Fibroblast of the conjunctiva (primary cell): ENCODE measurements at places on chromosomes 7 and 10.

DNA sequence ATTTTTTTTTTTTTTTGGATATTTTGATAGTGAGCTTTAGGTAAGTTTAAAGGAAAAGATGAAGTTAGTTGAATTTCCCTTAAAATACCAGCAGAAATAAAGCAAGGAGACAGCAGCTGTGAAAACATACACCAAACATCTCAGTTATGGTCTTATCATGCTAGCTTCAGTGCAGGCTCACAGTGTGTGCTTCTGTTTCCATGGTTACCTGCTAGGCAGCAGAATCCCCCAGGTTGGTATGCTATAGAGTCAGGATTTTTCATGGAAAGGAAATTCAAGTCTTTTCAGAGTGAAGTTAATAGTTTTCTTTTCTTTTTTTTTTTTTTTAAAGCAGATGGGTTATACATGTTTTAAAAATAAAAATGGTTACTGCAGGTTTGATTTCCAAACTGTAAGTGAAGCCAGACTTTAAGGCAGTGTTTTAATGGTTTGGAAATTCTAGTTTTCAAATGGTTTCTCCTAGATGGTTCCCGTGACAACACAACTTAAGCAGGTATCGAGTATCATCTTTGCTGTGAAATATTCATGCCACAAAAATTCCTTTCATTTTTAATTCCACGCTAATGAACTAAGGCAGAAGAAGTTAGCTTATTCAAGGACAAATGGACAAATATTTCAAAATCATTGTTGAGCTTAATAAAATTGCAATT is 230.9 kb downstream of the BICC1 start:
- no peak for DNase-seq

DNA sequence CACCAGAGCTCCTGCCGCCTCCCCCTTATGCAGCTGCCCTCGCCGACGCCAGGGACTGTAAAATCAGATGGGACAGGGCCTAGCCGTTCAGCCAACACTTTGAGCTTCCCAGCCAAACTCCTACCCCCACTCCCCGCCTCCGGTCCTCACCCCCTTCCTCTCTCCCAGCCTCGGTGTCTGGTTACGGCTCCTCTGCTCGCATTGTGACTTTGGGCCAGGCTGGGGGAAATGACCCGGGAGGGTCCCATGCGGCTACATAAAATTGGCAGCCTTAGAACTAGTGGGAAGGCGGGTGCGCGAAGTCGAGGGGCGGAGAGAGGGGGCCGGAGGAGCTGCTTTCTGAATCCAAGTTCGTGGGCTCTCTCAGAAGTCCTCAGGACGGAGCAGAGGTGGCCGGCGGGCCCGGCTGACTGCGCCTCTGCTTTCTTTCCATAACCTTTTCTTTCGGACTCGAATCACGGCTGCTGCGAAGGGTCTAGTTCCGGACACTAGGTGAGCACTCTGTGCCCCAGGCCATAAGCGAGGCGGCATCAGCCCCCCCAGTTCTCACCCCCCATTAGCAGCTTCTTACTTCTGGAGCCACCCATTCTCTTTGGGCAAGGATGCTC is at the start of gene KAZALD1:
KAZALD1 (plus strand) TSS at position 366 of the 608 bp plus-strand sequence. CDS start 604 bp downstream, outside the sequence.
- peak; percentile 72 for DNase-seq

DNA sequence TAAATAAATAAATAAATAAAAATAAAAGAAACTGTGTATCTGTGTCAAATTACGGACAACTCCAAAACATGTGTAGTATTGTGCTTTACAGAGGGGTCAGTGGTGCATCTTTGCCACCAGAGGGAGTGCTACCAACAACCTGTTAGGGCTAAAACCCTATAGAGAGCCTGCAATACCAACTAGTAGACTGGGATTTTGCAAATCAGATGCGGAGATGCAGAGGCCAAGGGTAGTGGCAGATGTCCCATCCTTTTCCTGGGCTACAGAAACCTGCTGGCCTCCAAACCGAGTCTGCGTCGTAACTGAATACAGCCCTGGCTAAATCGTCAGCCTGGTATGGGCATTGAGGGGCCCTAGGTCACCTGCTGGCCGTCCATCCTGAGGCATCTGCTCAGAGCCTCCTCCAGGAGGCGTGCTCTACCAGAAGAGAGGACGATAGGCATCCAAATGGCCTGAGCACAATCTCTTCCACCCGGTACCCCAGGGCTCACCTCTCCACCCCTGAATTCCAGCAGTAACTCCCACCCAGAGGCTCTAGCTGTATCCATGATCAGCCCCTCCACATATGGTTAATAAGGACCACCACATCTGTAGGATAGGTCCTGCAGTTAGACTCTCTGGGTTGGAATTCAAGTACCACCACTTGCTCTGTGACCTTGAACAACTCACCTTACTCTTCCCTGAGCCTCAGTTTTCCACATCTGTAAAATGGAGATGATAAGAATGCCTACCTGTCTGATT is 6.2 kb upstream of the RRP12 start:
- DNase-seq: peak; percentile 61

GRCh38 chr10:1431229-1431628 is 306.1 kb downstream of the ADARB2 start:
- no peak for DNase-seq

DNA sequence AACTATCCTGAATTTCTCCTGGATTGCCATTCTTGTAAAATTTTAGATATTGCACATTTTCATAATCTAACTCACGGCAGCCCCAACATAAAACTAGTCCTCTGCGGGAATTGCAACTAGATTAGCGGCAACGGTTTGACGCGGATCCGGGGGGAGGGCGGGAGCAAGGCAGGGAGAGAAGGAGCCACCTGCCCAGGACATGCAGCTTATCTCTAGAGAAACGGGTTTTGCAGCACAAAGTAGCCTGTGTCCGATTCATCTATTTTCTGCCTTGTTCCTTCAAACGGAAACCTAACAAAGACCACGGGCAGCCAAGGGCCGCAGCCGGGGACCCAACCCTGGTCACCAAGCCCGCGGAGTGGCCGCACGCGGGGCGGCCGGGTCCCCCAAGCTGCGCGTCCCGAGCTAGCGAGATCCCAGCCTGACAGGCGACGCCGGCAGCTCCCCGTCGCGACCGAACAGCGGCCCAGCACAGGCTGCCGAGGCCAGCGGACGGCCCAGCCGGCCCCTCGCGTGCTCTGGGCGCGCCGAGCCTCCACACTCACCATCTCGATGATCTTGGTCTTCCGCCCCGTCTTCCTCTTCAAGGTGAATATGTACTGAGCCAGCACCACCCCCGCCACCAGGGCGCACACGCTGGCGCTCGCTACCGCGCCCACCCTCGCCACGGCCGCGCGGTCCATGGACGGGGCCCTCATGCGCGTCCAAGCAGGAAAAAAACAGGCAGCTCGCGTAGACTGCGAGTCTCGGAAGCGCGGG is at the start of gene NT5C3A:
NT5C3A (minus strand) TSS at position 754 of the 759 bp plus-strand sequence; CDS start at position 683, 71 bp downstream.
- DNase-seq: no peak

GRCh38 chr7:157005456-157006204 is 4.8 kb downstream of the MNX1 start:
- DNase-seq: no peak

DNA sequence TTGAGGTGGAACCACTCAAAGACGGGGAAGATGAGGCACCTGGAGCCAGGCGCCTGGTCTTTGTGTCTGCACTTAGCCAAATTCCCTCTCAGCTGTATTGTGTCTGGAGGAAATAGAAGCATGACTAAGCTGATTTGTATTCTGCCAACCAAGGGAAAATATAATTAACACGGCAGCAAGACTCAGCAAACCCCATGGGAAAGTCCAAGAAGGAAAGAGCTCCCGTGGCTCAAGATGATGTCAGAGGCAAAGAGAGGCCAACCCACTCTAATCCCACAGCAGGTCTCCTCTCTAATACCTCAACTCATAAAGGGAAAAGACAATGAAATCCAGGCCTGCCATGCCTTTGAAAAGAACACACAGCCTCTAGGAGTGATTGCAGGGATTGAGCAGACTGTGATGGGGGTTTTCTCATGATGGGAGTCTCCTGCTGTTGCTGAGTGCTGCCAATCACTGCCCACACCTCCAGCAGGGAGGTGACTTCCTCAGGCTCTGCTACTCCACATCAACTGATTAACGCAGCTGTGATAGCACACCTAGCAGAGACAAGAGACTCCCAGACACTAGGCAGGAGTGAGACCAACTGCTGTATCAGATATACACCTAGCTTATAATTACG is 255.5 kb upstream of the C7orf33 start:
- DNase-seq: peak; percentile 27

DNA sequence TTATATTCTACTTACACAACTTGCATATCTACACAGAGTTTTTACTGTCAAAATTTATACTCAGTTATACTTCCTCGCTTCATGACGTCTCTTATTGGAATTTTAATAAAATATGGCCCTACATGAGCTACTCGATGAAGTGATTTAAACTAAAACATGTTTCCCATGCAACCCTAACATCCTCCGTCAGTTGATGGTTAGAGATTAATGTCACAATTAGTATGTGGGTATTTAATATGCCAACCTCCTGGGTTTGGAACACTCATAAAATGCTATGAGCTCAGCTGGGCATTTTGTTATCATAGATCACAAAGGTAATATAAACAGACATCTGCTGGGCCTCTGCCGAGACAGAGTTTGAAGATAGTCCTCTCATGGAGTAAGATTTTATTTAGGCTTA is 66.5 kb downstream of the GNAT3 start:
- no peak for DNase-seq
